ENCODE measurements at places on chromosomes 16 and 17. TPM values are rescaled to one million over a fixed set of nuclear protein-coding genes. Genes with fewer than 3 reads are reported as not detected.

DNA sequence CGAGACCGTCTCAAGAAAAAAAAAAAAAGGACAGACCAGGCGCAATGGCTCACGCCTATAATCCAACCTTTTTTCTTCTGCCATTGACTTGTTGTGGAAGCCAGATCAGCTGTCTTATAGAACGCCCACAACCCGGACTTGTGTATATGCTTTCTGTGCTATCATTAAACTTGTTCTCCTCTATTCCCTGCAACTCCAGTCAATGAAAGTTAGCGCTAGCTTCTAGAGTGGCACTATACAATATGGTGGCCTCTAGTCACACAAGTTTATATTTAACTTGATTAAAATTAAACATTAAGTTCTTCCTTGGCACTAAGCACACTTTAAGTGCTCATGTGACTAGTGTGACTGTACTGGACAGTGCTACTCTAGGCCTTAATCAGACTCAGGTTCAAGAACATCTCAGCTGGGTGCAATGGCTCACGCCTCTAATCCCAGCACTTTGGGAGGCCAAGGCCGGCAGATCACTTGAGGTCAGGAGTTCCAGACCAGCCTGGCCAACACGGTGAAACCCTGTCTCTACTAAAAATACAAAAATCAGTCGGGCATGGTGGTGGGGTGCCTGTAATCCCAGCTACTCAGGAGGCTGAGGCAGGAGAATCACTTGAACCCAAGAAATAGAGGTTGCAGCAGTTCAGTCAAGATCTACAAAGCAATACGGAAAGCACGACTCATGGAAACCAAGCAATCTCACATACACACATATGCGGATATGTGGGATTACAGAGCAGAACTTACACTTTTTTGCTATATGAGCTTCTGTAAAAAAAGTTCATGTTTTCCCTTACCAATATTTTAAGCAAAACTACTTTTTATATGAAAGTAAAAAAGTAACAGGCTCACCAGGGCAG lies 18.8 kb upstream of the GLG1 start:
- no peak for DNase-seq

GRCh38 chr16:8644211-8645140 lies 23.0 kb downstream of the METTL22 start:
- peak; percentile 21 for DNase-seq

DNA sequence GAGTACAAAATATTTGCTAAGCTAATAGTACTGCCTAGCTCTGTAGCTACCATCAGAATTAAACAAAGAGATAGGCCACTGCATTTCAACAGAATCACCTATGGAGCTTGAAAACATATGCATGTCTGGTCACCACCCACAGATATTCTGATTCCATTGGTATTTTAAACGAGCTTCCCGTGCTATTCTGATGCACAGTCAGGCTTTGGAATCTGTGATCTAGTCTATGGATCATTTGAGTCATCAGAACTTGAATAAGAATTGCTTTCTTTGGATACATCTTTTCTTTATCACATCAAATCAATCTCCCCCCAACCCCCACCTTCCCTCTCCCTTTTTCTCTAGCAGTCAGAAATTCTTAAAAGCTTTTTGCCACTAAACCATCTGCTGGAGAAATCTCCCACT lies 124.7 kb downstream of the NPIPB5 start:
- DNase-seq = no peak

- DNase-seq = no peak
Measured at GRCh38 chr17:73060721-73061120, 31.8 kb downstream of the SLC39A11 start.

DNA sequence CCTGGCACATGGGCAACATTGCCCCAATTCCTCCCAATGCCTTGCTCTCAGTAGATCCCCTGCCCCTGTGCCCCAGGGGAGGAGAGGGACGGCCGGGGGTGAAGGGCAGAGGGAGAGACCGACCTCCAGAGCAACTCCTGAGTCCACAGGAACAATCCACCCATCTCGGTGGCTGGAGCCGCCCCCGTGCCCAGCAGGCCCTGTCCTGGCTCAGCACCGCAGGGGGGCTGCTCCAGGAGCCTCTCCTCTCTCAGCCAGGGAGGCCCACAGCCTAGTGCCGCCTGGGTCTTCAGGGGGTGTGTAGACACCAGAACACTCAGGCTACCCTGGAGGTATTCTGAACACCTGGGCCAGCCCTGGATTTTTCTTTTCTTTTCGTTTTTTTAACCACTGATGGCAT lies 233.7 kb upstream of the SDK2 start:
- no peak for DNase-seq

DNA sequence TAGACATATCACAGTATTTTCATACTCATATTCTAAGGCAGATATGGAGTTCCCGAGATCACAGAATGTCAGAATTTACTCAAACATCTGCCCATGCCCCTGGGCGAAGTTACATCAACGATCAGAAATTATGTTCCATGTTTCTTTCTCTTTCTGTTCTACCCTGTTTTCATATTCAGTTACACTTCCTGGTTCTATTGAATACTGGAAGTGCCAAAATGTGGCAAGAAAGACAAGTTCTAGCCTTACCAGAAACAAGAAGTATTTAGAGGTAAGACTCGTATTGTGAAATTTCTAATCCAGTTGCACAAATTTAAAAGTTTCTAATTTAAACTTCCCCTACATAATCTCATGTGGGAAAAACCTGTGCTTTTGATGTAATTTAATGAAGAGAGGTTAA lies 36.1 kb downstream of the KCNJ2 start:
- DNase-seq = no peak

DNA sequence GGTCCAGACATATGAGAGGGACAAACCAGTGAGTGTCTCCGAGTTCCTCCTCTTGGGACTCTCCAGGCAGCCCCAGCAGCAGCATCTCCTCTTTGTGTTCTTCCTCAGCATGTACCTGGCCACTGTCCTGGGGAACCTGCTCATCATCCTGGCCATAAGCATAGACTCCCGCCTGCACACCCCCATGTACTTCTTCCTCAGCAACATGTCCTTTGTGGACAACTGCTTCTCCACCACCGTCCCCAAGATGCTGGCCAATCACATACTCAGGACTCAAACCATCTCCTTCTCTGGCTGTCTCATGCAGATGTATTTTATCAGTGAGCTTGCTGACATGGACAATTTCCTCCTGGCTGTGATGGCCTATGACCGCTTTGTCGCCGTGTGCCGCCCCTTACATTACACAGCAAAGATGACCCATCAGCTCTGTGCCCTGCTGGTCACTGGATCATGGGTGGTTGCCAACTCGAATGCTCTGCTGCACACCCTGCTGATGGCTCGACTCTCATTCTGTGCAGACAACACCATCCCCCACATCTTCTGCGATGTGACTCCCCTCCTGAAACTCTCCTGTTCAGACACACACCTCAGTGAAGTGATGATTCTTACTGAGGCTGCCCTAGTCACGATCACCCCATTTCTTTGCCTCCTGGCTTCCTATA lies 19.2 kb downstream of the ZNF200 start:
- no peak for DNase-seq

DNA sequence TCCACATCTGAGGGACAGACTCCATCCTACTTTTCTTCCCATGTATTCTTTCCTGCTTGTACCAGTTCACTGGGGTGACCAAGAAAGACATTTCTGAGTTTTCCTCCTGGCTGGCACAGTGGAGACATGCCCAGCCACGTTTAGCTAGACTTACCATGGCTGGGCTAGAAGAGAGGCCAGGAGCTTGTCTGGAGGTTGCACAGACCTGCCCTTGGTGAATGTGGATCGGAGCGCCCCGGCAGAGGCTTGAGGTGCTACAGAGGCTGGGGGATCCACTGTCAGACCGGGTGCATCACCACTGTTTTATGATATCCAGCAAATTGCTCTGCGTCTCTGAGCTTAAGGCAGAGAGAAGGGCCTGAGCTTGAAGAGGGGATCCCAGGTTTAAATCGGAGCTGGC lies 3.5 kb downstream of the IL4R start:
- DNase-seq = no peak

DNA sequence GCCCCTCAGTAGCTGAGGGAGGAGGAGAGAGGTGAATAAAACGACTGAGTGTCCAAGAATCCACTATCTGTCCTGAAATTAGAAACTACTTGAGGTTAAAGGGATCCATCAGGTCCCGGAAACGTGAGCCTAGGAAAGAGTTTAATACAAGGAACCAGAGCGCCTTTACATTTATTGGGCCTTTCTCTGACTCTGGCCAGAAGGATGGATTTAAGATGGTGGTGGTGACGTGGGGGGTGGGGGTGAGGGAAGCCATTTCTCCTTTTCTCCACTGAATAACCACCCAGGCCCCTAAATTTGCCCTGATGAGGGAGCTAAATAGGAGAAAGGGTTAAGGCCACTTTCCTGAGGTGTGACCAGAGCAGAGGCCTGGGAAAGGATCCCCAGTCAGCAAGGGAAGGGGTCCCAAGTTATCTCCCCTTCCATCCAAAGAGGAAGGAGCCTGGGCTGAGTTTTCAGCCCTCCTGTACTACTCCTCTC lies 1.0 kb upstream of the HOXB9 start:
- no peak for DNase-seq

The MT4 gene
- not detected for total RNA-seq

The AOC3 gene
- 11.8 TPM for total RNA-seq

The GCGR gene
- total RNA-seq = not detected

The IL21R gene
- total RNA-seq = 0.12 TPM

The SLC47A2 gene
- not detected for total RNA-seq

The CNP gene
- 24.3 TPM for total RNA-seq

Data from heart right ventricle (tissue), 16 donors.